ENCODE measurements at places on chromosomes 11 and 22.

DNA sequence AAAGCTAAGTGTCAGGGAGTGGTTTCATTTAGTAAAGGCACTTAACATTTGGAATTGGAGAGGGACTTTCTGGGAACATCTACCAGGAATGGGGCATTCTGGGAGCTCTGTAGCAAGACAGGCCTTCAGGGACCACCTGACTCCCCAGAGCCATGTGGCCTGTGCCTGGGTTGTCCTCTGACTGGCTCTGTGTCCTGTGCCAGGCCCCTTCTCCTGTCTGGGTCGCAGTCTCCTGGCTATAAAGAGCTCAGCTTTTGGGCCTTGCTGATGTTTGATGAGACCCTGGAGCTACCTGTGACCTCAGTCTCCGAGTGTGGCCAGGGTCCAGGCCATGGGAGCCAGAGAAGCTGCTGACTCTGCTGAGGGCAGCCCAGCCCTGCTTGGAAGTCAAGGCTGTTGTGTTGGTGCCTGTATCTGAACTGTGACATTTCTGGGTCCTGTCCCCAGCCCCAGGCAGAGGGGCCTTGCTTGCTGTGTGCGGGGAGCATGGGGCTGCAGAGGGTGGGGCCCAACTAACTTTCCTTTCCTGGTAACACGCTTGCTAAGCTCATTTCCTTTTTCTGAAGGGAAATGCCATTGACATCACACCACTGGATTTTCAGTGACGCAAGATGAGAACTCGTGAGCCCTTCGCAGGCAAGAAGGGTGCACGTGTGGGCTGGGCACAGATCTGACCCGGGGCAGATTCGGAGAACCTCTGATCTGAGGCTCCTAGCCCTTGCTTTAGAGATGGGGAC is 41.3 kb downstream of the LRRC32 start:
- DNase-seq = no peak

DNA sequence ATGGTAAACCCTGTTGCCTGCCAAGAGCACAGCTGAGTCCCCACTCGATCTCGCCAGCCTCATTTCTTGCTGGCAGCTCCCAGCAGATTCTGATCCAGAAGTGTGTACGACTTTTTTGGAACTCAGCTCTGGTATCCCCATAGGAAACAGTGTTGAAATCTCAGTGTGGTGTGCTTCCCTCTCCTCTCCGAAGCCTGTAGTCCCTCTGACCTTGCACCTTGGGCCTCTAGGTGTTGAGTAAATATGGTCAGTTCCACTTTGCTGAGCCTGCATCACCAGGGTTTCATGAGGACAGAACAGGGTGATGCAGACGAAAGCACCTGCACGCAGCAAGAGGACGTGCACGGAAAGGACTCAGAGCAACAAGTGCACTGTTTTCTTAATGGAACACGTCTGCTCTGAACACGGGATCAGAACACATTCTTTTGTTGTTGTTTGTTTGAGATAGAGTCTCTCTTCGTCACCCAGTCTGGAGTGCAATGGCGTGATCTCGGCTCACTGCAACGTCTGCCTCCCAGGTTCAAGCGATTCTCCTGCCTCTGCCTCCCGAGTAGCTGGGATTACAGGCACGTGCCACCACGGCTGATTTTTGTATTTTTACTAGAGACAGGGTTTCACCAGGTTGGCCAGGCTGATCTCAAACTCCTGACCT is 3.8 kb upstream of the CPT1A start:
- no peak for DNase-seq

- DNase-seq = no peak
These were observed 12.5 kb downstream of the RTL6 start for GRCh38 chr22:44485494-44485893.

DNA sequence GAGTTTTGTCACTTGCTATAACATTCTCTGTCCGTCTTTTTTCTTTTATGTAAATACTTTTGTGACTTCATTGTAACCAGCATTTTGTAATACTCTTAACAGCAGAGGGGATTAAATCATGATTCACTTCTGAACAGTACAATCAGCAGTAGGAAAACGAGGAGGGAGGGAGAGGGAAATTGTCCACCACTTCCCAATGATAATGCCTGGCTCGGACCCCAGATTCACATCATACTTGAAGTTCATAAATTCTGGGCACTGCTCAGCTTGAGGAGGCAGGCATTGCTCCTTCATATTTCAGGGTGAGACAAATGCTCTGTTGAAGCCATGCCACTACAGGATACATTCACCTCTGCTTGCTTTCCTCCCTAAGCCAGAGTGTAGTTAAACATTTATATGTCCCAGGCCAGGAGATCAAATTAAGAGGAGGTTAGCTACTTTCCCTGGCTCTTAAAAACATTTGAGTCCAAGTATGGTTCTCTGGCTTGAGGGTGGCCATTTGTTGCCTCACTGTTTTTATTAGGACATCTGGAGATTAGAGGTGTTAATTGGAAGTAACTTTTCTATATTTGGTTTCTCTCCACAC is 129.0 kb upstream of the LDLRAD3 start:
- DNase-seq = no peak

DNA sequence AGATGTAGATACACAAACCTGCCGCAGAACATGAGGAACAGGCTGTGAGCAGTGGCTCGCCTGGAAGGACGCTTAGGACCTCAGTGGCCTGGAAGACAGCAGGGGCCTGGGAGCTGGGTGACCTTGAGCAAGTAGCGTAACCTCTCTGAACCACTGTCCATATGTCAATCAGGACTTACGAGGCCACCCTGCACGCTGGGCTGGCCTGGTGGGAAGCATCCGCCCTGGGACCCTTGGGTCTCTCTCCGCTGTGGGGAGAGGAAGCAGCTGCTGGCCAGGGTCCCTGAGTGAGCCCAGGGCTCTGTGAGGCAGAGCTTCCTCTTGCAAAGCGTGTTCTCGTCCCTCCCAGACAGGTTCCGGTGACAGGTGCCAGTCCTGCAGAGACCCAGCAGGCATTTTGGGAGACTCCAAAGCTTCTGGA is 14.0 kb upstream of the EHD1 start:
- DNase-seq = no peak

DNA sequence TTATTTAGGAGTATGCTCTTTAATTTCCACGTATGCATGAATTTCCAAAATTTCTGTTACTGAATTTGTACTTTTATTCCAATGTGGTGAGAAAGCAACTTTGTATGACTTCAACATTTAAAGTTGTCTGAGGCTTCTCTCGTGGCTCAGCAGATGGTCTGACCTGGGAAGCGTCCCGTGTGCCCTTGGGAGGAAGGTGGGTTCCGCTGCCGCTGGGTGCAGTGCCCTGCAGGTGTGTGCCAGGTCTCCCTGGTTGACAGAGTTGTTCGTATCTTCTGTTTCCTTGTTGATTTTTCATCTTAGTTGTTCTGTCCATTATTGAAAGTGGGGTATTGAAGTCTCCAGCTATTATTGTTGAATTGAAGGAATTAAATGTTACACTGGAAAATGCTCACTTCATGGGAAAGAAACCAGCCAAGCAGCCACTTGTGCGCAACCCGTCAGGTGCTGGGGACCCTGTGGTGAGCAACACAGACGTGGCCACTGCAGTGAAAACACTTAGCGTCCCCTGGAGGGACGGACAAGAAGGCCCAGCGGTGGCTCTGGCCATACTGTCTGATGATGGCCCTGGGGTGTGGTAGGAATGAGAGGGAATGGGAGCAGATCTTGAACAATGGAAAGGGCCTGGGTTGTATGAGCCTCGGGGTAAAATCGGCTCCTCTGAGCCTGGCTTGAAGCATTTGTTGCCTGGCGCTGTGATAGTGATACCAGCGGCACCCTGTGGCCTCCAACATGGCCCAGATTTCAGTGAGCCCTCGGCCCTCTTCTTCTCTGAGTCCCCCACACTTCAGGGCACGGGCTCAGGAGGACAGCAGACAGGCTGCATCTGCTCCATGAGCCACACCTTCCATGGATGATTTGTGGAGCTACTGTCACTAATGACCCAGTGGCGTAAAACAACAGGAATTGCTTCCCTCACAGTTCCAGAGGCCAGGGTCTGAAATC is 31.5 kb upstream of the KRTAP5-7 start:
- DNase-seq = no peak

- no peak for DNase-seq
These were observed 30.9 kb downstream of the ART5 start for GRCh38 chr11:3610846-3611245.

DNA sequence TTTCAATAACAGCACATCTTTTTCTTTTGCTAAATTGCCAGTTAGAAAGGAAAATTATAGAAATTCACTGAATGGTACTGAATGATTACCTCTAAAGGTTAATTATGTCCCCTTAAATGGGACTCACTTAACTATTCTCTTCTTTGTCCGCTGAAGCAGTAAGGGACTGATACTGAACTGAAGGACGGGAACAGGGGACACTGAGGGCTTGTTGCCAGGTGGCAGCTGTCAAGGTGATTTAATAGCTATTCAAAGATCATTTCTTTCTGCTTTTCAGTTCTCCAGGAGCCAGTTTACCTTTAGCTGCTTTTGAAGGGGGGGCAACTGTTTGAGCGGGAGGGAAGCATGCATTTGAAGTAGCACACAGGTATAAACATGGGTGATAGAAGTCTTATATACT is 325.4 kb upstream of the CCDC90B start:
- no peak for DNase-seq

- DNase-seq = no peak
These were observed 172.9 kb downstream of the DBX1 start for GRCh38 chr11:19987331-19987801.

DNA sequence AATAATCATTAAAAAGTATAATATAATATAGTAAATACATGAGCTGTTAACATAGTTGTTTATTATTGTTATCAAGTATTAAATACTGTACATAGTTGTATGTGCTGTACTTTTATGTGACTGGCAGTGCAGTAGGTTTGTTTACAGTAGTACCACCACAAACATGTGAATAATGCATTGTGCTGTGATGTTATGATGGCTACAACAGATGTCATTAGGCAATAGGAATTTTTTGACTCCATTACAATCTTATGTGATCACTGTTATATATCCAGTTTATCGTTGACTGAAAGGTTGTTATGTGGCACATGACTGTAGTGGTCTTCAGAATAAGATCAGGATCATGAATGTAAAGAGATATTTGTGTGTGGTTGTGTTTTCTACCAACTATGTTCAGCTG is 577.8 kb downstream of the JRKL start:
- no peak for DNase-seq

DNA sequence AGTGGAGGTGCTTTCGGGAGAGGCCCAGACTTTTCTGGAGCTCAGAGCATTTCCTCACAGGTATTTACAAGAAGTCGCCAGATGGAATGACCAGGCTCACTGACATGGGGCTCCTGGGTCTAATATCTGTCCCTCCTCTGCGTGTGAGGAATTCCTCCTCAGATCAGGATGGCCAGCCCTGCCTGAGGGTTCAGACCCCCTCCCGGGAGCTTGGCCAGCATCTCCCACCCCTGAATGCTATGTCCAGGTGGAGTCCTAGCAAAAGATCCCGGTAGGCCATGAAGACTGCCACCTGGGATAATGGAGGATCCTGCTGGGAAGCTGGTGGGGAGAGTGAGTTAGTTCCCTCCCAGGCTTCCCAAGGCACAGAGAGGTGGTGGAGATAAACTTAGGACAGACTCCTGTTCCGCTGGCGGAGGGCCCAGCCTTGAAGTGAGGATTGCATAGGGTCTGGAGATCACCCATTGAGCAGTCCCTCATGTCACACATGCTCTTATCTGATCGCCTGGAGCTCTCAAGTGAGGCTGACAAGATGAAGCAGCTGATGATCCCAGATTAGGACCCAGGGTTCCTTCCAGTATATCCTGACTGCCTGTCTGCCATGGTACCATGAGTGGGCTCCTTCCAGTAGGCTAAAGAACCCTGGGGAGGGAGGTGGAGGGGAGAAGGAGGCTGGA is 5.7 kb downstream of the OAF start:
- no peak for DNase-seq

DNA sequence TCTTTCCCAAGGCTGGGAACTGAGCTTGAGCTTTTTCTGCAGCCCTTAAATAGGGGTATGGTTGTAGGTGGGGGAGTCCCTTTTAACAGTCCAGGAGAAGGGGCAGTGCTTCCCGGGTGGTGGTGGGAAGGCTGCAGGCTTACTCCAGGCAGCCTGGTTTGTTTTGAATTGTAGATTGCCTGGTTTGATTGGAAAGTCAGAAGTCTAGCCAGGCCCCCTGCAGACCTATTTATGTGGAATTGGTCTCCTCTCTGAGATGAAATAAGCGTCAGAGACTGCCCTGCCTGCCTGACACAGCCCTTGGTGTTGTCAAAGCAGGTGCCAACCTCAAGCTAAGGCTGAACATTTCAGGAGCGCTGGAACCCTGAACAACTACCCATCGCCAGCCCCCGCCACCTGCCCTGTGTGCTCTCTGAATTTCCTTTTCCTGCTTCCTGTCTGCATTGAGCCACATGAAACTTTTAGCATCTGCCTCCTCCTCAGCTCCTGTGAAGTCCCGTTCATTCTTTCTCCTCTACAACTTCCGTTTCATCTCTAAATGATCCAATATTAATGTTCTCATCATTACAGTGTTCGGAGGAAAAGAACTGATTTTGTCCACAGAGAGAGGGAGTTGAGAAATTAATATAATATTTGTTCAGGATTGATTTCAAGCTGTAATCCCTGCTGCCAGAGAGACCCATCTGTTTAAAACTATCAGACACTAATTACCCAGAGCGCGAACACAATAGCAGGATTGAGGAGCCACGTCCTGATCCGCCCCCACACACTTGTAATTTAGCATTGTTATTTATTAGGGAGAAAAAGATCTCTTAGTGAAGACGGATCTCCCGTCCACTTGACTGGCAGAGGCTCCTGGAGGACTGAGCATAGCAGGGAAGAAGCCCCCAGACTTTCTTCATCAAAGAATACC is 136.5 kb downstream of the TRIM29 start:
- no peak for DNase-seq

- no peak for DNase-seq
These were observed 148.3 kb downstream of the CEP164 start for GRCh38 chr11:117475716-117476530.

GRCh38 chr11:96199563-96200025 is 143.4 kb downstream of the MAML2 start:
- no peak for DNase-seq

GRCh38 chr22:44616461-44616860 is 85.5 kb upstream of the PRR5 start:
- no peak for DNase-seq

DNA sequence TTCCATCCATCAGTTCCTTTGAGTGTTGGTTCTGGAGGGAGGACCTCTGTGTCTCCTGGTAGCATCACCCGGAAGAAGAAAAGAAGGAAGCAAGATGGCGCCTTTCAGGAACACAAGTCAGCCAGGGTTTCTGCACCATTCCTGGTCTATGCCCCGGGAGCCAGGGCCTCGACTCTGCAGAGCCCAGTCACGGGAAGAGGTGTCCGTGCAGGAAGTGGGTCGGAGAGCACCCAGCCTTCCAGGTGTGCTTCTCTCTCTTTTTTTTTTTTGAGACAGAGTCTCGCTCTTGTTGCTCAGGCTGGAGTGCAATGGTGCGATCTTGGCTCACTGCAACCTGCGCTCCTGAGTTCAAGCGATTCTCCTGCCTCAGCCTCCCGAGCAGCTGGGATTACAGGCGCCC is 21.2 kb downstream of the MRPL21 start:
- DNase-seq = no peak

All from activated T-helper 1 cell treated with anti-CD3 and anti-CD28 coated beads, Interleukin-2, amount 50 U/mL, for 16 hours (primary cell).